Omental fat pad (tissue), 4 donors: ENCODE measurements at places on chromosomes 16 and 17.
A peak's percentile ranks its signal among the peaks of the same experiment; 100 is the strongest.

DNA sequence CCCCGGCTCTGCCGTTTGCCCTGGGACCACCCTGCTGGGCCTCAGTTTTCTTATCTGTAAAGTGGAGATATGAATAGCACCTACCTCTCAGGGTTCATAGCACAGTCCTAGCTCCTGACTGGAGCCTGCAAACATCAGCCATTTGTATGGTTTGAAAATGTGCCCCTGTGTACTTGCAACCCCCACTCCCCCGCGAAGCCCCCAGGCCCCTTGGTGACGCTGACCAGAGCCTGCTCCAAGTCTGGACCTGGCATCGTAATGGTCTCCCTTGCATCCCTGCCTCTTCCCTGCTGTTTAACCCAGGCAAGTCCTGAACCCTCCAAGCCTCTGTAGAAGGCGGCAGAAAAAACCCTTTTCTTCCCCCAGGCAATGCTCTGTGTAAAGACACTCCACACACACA lies 128.0 kb downstream of the IRF8 start:
- peak; percentile 4 for DNase-seq

GRCh38 chr17:70563281-70563820 lies 394.0 kb downstream of the KCNJ2 start:
- no peak for DNase-seq

GRCh38 chr17:6145946-6146345 lies 75.8 kb downstream of the WSCD1 start:
- DNase-seq: no peak

DNA sequence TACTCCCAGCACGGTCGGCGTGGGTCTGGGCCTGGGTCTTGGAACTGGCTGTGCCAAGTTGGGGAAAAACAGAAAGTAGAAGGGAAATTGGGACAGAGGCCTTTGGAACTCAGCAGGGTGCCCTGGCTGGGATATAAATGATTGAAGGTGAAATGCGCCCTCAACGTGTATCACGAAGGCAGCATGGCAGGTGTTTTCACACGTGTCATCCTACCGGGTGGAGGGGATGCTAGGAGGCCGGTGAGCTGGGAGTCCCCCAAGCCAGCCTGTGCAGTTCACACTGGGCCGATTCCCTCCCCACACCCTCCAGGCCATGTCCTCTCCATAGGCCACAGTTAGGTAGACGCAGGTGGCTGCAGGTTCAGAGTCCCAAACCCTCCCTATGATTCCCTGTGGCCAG lies 6.0 kb downstream of the TNFAIP1 start:
- no peak for DNase-seq

DNA sequence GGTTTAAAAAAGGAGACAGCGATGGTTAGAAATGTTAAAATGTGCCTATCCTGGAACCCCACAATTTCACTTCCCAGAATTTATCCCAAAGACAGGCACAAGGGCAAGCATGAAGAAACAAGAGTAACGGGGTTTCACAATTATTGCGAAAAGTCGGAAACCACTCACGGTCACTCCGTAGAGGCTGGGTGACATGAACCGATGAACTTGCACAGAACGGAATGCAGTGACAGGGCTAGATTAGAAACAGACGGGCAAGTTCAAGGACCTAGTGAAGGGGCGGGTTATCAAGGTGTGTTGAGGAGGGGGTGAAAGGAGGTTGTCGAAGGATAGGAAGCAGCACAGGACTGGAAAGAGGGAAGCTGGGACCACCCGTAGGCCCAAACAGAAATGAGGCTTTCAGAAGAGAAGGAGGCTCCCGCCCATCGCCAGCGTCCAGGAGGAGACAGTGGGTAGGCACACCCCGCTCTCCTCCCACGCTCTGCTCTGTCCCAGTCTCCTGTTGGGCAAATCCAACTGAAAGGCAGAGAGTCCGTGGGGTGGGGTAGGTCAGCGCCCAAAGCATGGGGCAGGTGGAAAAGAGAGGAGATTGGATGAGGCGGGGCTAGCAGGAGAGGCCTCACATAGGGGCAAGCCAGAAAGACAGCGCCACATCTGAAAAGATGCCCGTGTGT lies 47.4 kb upstream of the JPH3 start:
- no peak for DNase-seq

DNA sequence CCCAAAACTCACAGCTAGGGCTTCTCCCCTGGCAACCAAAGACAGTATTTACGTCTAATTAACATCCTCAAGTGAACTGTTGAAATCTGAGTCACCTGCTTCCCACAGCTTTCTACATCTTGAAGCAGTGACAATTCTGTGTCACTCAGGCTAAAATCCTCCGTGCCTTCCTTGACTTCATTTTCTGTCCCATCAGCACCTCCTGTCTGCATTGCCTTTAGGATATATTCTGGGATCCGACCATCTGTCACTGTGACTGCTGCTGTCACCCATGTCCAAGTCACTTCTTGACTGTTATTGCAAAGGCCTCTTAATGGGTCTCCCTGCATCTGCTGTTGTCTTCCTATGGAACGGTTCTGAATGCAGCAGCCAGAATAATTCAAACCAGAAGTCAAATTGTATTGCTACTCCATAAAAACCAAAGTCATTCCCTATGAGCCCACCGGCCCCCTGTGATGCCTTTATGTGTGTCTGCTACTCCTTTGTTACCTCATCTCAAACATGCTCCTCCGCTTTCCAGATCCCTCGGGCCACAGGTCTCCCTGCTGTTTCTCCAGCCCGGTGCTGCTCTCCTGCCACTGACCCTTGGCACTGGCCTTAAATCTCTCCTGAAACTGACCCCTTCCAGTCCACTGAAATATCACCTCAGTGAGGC lies 56.9 kb downstream of the WWP2 start:
- no peak for DNase-seq
